Activated naive CD8-positive, alpha-beta T cell treated with anti-CD3 and anti-CD28 coated beads, Interleukin-2, amount 10 ng/mL, durations not matched to agents 7 days and 5 days (primary cell): ENCODE measurements at places on chromosomes 2 and 18. TPM values are rescaled to one million over a fixed set of nuclear protein-coding genes. Genes with fewer than 3 reads are reported as not detected.

- no peak for DNase-seq
Measured at GRCh38 chr2:72738096-72738495, 87.7 kb downstream of the EXOC6B start.

GRCh38 chr2:47602996-47603395, 179.9 kb upstream of the MSH6 start:
- no peak for DNase-seq

DNA sequence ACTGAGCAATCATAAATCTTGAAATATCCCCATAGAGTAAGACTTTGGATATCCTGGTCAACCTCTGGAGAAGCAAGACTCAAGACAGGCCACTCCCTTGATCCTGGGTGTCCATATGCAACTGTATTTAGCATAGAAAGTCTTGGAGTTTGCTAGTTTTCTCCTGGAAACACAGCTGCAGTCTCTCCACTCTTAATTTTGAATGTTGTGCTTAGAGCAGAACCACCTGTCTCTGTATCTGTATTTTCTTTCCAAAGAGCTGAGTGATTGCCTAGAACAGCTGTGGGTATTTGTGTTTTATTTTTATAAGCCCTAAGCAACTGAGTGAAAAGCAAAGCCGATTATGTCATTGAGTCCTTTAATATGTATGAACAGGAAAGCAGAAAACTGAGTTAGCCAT, 64.1 kb upstream of the ADAM23 start:
- DNase-seq, result no peak

The UGT1A8 gene
- total RNA-seq, result not detected
